Urinary bladder (tissue), 4 donors: ENCODE measurements at places on chromosomes 2 and 18. TPM values are rescaled to one million over a fixed set of nuclear protein-coding genes. Genes with fewer than 3 reads are reported as not detected.

Gene OSR1
- total RNA-seq: 93.7 TPM

GRCh38 chr2:129806990-129807389, 172.5 kb upstream of the RAB6C start:
- no peak for DNase-seq

- no peak for DNase-seq
These were observed 9.1 kb downstream of the B3GNT2 start for GRCh38 chr2:62204998-62205496.

- no peak for DNase-seq
These were observed 2.1 kb downstream of the NCKAP1 start for GRCh38 chr2:183035954-183036669.

DNA sequence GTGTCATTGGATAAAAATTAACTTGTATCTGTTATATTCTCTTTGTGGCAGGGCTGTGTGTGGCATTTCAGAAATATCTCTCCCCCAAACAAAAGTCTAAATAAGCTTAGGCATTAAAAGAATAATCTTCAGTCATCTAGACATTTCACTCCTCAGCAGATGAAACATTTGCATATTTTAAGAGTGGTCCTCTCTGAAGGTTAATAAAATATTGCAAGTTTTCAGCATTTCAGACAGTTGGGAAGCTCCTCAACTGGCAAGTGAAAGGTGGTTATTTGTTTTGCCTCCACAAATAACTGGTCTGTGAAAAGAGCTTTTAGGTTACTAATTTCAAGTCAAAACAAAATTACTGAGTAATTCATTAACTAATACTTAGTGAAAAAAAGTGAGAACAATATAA, 462.6 kb downstream of the EPHA4 start:
- DNase-seq: no peak

GRCh38 chr18:4204438-4204720, 250.7 kb downstream of the DLGAP1 start:
- no peak for DNase-seq

Gene ZNF892
- 11.5 TPM for total RNA-seq

Gene RGPD3
- 1.6 TPM for total RNA-seq

DNA sequence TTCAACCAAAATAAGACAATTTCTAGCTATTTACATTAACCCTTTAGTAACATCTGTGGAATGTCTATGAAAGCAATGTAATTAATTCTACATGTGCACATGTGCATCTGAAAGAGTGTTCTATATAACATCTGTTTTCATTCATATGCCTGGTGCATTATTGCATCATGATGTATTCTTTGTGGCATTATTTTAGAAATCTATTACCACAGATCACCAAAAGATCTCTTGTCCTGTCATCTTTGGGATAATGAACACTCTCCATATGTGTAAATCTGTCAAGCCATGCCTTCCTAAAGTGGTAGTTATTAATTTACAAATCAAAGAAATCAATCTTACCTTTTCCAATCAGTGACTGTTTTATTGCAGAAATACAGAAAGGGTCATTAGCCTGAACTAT, 86.9 kb downstream of the TRIB2 start:
- DNase-seq: no peak

GRCh38 chr2:113187771-113188170, 14.0 kb downstream of the PSD4 start:
- no peak for DNase-seq

DNA sequence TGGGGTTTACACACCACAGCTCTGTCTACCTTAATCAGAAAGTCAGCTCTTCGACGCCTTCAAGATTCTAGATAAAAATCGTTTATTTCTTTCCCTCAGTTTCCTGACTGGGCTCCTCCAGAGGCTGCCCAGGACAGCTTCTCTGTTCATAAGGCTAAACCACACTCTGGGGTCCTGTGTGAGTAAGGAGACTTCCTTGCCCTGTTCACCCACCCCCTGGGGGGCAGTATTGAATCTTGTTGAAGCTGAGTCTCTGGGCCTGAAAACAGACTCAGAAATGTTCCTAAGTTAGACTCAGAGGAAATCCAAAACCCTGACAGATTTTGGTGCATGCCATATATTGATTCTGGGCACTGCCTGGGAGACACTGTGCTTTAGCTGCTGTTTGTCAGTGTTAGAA, 43.0 kb downstream of the G6PC2 start:
- no peak for DNase-seq

Gene KCNE4
- total RNA-seq: 22.0 TPM

DNA sequence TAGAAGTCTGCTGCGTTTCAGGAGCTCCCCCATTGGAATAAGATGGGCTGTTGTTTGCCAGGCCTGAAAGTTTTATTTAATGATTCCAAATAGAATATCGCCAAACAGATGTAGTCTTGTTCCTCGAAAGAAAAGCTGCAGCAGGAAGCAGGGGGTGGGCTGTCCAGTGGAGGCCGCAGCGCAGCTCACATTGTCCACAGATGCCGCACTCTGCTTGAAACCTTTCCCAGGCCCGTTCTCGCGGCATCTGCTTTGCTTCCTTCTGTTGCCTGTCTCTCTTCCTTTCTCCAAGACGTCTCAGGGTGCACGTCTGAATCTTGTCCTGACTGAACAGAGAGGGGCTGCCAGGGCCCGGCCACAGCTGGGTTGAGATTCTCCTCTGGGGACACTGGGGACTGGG, 12.4 kb upstream of the IGFBP2 start:
- no peak for DNase-seq

Gene SCLY
- 15.1 TPM for total RNA-seq

Gene APOB
- total RNA-seq: 0.32 TPM

DNA sequence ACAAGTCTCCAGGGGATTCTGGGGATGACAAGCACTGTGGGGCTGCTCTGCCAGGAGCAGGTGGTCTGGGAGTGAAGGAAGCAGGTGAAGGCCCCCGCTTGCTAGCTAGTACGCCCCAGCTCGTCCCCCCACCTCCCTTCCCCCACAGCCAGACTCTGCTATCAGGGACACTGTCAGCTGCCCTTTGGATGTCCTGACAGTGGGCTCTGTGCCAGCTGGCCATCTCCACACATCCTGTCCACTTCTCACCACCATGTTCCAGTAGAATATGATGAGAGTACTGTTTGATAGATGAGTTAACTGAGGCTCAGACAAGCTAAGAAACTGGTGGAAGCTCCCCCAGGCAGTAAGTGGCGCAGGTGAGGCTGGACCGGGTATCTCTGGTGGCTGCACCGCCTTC, 276.2 kb downstream of the CELF4 start:
- DNase-seq: no peak

Gene ZC3H8
- total RNA-seq: 26.3 TPM

Gene TRIM54
- total RNA-seq: 2.6 TPM

Gene SLC8A1
- 280 TPM for total RNA-seq

DNA sequence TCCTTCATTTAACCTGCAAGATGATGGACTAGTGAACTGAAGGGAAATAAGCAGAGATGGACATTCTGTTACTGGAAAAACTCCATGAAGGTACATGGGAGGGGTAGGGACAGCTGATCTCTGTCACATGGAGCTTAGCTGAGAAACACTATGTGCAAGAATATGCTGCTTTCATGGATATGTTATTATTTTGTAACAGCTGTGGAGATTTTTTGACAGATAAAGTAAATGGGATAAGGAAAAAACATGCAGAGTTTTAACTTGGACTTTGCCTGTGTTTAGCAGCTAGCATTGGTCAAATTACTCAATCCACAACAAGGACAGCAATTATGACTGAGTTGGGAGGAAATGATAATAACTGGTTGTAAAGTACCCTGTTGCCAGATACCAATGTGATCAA, 28.7 kb upstream of the HNRNPA3 start:
- no peak for DNase-seq

- no peak for DNase-seq
These were observed 125.6 kb upstream of the CCDC150 start for GRCh38 chr2:196513796-196514526.

Gene CCDC178
- 3.1 TPM for total RNA-seq

GRCh38 chr18:24189007-24189528, 50.2 kb downstream of the CABYR start:
- no peak for DNase-seq

GRCh38 chr2:100407073-100407472, 10.4 kb downstream of the CHST10 start:
- DNase-seq: no peak

DNA sequence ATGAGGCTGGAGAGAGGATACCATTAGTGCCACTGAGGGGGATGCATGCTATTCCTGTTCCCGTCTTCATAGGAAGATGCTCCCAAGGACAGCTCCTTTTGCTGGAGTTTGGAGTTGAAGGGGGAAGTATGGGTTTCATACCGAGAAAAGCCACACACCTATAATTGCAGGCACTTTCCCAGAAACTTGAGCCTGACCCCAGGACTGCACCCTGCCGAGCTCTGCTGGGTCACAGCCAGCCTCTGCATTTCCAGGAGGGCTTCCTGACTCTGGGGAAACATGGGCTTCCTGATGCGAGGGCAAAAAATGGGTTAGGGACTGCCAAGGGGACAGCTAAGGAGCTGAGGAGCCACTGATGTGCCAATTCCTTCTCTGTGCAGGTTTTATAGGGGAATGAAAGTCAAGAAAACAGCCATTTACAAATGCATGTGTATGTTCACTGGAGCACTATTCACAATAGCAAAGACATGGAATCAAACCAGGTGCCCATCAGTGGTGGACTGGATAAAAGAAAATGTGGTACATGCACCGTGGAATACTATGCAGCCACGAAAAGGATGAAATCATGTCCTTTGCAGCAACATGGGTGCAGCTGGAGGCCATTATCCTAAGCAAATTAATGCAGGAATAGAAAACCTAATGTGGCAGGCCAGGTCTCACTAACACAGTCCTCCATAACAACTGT, 104.5 kb downstream of the ACAA2 start:
- DNase-seq: no peak

- DNase-seq: no peak
These were observed 412.3 kb upstream of the RGPD4 start for GRCh38 chr2:107414376-107414775.

GRCh38 chr18:76487782-76488181, 7.3 kb downstream of the ZNF516 start:
- no peak for DNase-seq
